Fibroblast of the aortic adventitia (primary cell): ENCODE measurements at places on chromosomes 2 and 18. TPM values are rescaled to one million over a fixed set of nuclear protein-coding genes. Genes with fewer than 3 reads are reported as not detected.

Gene RND3
- total RNA-seq: 154 and 321 TPM in 2 replicates

Gene CYTIP
- total RNA-seq: 0.82 and 1.4 TPM in 2 replicates

Gene MSTN
- 0.08 and 0.18 TPM in 2 replicates for total RNA-seq

Gene FER1L5
- 0.18 and 0.98 TPM in 2 replicates for total RNA-seq

Gene FOXD4L1
- 0.09 and 0.16 TPM in 2 replicates for total RNA-seq

Gene LCT
- total RNA-seq: not detected in 2 replicates
